Progenitor cell of endocrine pancreas (in vitro differentiated cells): ENCODE measurements at places on chromosomes 3 and 15. TPM values are rescaled to one million over a fixed set of nuclear protein-coding genes. Genes with fewer than 3 reads are reported as not detected.

The GOLGA8H gene
- 0.27 and 0.34 TPM in 2 replicates for total RNA-seq

The CELSR3 gene
- 14.9 and 15.2 TPM in 2 replicates for total RNA-seq

The DNASE1L3 gene
- total RNA-seq: not detected in 2 replicates

The POLQ gene
- 9.6 and 9.9 TPM in 2 replicates for total RNA-seq

The STXBP5L gene
- 8.5 and 11.1 TPM in 2 replicates for total RNA-seq

The NR2E3 gene
- 0.47 TPM in 1 of 2 replicates, not detected in the other for total RNA-seq

The CRYBG3 gene
- total RNA-seq: 5.7 and 6.0 TPM in 2 replicates

The HHLA2 gene
- not detected in 2 replicates for total RNA-seq

The IQCH gene
- total RNA-seq: 5.2 TPM in 2 replicates

The UROC1 gene
- total RNA-seq: not detected in 2 replicates

The TMC3 gene
- total RNA-seq: 0.07 and 0.10 TPM in 2 replicates

The ZBTB47 gene
- total RNA-seq: 9.1 and 9.7 TPM in 2 replicates

The MAN2C1 gene
- total RNA-seq: 196 and 200 TPM in 2 replicates

The SCN11A gene
- 1.5 and 1.6 TPM in 2 replicates for total RNA-seq

The SPATA12 gene
- 0.14 and 0.16 TPM in 2 replicates for total RNA-seq

The CEP70 gene
- 55.7 and 61.9 TPM in 2 replicates for total RNA-seq

The ADGRG7 gene
- total RNA-seq: 1.3 and 1.4 TPM in 2 replicates

The ILDR1 gene
- 5.0 and 5.4 TPM in 2 replicates for total RNA-seq

The AGBL1 gene
- total RNA-seq: not detected in 2 replicates

The NEO1 gene
- total RNA-seq: 118 and 123 TPM in 2 replicates

The CACNA2D2 gene
- total RNA-seq: 5.5 and 6.9 TPM in 2 replicates
